ENCODE measurements at places on chromosomes 1 and 21.

- no peak for DNase-seq
Observed at GRCh38 chr1:168295411-168296114, 14.9 kb downstream of the TBX19 start.

DNA sequence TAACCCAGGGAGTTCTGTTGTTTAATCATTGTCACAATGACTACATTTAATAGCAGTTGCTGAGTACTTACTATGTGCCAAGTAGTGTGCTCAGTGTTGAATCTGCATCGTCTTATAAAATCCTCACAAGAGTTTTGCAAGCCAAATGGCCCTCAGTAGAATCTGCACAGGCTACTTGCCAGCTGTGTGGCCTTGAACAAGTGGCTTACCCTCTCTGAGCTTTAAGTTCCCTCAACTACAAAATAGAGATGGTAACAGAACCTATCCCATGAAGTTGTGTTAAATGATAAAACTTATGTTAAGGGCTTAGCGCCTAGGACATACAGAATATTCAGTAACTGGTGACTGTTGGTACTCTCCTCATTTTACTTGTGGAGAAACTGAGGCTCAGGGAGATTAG lies 9.1 kb upstream of the SLC30A2 start:
- no peak for DNase-seq

- DNase-seq, result no peak
Observed at GRCh38 chr1:180343921-180344769, 114.1 kb downstream of the LHX4 start.

DNA sequence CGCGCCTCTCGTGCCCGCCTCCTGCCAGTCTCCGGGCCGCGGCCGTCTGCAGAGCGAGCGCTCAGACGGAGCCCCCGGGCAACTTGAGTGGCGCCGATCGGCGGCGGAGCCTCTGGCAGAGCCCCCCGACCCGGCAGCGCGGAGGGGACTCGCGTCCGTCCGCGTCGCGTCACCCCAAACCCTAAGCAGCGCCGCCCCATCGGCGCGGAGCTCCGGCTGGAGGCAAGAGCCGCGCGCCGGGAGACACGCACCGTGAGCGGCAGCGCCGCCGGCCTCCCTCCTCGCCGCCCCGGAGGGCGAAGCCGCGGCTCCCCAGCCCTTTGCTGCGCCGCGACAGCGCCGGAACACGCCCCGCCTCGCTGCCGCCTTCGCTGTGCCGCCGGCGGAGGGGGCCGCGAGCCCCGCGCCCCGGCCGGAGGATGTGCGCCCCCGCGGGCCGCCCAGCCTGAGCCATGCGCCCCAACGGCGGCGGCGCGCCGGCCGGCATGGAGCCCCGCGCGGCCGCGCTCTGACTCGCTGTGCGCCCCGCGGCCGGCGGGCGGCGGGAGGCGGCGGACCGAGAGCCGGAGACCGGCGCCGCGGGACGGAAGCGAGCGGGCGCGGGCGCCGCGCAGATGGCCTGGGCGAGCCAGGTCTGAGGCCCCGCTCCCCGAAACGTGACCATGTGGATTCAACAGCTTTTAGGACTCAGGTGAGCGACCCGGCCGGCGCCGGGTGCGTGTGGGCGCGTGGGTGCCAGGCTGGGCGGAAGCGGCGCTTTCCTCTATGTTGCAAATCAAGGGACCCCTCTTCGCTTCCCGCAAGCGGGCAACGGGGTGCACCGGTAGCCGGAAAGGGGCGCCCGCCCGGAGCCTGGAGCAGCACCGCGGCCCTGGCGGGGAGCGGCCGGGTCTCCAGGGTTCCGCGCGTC lies 610 bp downstream of the AJAP1 start:
- DNase-seq, result no peak

- DNase-seq, result no peak
Observed at GRCh38 chr21:19256934-19257660, 853.5 kb upstream of the TMPRSS15 start.

DNA sequence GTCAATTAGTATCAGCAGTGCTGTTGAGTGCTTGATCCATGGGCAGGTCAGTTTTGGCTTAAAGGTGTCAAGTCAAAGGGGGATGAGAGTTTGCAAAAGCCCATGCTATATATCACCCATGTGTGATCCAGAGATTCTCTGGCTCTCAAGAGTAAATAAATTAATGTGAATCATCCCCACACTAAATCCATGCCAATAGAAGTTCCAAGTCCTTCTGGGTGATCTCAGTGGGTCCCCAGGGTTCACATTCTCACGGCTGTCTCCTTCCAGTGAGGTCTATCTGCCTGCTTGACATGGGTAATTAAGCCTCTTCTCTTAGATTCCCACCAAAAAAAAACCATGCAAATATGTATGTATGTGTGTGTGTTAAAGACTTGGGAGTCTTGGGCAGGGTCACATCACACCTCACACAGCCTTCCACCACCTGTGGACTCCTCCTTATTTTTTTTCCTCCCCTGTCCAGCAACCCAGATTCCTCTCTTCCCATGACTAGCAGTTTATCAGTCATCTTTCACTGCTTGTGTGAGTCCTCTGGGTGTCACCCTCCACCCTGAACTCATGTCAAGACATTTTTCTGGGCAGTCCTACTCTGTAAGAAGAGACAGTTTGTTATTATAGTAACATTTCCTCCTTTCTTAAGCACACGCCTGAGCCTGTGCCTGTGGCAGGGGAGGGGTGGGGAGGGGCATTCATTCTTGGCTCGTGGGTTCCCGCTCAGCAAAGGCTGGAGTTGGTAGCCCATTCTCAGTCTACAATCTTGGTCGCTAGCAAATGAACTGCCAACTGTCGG lies 14.3 kb upstream of the S100A11 start:
- DNase-seq, result no peak

DNA sequence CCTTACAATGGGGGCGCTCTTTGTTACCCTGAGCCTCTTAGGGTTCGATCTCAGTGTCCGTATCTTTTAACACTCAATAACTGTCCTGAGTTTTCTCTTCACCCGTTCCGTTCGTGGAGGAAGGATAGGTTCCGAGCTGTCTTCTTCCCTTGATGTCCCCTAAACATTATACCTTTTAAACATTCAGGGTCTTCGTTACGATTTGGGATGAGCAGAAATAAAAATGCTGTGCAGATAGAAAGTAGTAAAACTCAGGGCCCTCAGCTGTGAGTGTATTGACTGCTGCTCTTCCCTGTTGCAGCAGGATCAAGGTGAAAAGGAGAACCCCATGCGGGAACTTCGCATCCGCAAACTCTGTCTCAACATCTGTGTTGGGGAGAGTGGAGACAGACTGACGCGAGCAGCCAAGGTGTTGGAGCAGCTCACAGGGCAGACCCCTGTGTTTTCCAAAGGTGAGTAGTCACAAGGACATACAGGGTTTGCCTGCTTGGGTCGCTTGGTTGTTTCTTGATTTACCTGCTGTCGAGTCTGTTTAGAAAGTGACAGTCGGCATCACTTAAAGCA lies 784 bp downstream of the RPL11 start:
- DNase-seq, result no peak

- DNase-seq, result no peak
Observed at GRCh38 chr1:245079021-245079609, 75.7 kb upstream of the KIF26B start.

GRCh38 chr1:31122741-31123140 lies 57.2 kb upstream of the PUM1 start:
- no peak for DNase-seq

All from stimulated activated CD8-positive, alpha-beta memory T cell treated with anti-CD3 and anti-CD28 coated beads, Interleukin-15, amount 100 ng/mL, for 1 hour (primary cell).